K562 (cell line): ENCODE measurements at places on chromosomes 12 and 14.

GRCh38 chr14:92426237-92426636 is 87.3 kb upstream of the RIN3 start:
- no peak for DNase-seq

- DNase-seq = no peak
Measured at GRCh38 chr14:24337824-24338175, 2.0 kb downstream of the RIPK3 start.

DNA sequence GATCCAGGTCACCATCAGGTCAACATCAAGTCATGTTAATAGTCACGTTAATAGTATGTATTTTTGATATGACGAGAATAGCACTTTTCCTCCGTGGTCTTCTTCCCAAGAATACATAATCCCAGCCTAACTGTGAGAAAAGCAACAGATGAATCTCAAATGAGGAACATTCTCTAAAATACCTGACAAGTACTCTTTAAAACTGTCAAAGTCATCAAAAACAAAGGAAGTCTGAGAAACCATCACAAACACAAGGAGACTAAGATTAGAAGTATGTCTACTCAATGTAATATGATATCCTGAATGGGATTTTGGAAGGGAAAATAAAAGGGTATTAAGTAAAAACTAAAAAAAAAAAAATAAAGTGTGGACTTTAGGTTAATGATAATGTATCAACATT is 36.8 kb upstream of the GLIPR1 start:
- DNase-seq = no peak

GRCh38 chr14:71321574-71322315 is 414.5 kb downstream of the PCNX1 start:
- DNase-seq = no peak

GRCh38 chr12:3988519-3989217 is 115.5 kb upstream of the PARP11 start:
- DNase-seq = no peak

- no peak for DNase-seq
Measured at GRCh38 chr14:79586989-79587598, 624.2 kb downstream of the DIO2 start.

- no peak for DNase-seq
Measured at GRCh38 chr14:83096092-83096491, 1562.4 kb upstream of the SEL1L start.

DNA sequence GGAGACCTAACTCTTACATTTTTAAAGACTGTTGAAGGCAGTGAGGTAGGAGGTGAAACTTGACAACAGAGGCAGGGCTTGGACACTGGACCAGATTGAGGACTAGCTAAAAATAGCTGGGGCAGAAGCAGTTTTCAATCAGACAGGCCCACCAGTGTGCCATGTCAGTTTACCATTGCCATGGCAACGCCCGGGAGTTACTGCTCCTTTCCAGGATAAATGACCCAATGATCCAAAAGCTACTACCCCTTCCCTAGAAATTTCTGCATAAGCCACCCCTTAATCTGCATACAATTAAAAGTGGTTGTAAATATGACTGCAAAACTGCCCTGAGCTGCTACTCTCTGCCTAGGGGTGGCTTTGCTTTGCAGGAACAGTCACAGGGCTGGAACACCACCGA is 53.2 kb upstream of the PKP2 start:
- DNase-seq = no peak

GRCh38 chr12:6958609-6959057 is 7.5 kb downstream of the PTPN6 start:
- DNase-seq = no peak

- peak; percentile 85 for DNase-seq
Measured at GRCh38 chr12:70165450-70165849, 77.8 kb upstream of the CNOT2 start.

GRCh38 chr14:74407021-74407800 is 18.8 kb downstream of the SYNDIG1L start:
- DNase-seq = no peak

- DNase-seq = no peak
Measured at GRCh38 chr12:62128175-62128975, 131.8 kb upstream of the USP15 start.

DNA sequence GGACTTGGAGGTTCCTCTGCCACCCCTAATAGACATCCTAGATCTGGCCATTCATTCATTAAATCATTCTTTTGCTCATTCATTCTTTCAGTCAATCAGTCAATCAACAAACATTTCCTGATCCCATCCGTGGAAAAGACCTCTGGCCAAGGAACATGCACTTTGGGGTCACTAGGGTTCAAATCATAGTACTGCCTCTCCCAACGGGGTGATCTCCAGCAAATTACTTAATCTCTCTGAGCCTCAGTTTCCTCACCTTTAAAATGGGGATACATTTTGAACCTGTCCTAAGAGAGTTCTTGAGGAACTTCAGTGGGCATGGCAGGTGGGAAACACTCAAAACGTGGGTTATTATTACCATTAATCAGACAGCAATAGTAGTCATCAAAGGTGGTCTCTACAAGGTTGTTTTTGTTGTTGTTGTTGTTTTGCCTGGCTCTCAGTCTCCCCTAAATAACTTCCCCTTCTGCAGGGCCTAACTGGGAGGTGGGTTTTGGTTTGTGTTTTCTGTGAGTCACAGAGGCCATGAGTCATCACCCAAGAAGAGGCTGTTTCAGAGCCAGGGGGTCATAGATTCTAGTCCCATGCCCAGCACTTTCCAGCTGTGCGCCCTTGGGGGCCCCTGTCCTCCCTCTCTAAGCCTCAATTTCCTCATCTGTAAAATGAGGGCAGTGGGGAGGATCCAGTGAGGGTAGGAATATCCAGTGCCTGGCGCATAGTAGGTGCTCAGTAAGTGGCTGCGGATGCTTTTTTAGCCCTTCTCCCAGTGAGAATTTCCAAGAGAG is 16.9 kb upstream of the FAM222A start:
- peak; percentile 50 for DNase-seq

- no peak for DNase-seq
Measured at GRCh38 chr12:115700896-115701465, 576.5 kb downstream of the MED13L start.

GRCh38 chr12:90355711-90356355 is 599.1 kb downstream of the CCER1 start:
- DNase-seq = no peak

DNA sequence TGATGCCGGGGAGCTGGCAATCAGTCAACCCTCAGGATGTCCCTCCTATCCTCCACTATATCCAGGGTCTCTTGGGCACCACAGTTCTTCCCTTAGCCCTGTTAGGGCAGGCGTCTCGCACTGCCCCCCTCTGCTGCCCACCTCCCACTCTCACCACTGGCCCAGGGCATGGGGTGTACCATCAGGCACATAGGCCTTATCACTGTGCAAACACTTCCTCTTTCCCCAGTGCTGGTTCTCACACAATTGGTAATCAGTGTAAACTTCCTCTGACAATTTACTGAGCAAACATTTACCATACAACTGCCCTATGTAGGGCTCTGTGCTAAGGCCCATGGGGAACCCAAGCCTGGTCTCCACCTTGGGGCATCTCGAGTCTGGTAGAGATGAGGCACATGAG is 20.1 kb upstream of the TMED10 start:
- DNase-seq = no peak

GRCh38 chr12:57614948-57615500 is 3.8 kb downstream of the ARHGEF25 start:
- DNase-seq = no peak

GRCh38 chr14:64855721-64856528 is 23.8 kb downstream of the SPTB start:
- DNase-seq = no peak

DNA sequence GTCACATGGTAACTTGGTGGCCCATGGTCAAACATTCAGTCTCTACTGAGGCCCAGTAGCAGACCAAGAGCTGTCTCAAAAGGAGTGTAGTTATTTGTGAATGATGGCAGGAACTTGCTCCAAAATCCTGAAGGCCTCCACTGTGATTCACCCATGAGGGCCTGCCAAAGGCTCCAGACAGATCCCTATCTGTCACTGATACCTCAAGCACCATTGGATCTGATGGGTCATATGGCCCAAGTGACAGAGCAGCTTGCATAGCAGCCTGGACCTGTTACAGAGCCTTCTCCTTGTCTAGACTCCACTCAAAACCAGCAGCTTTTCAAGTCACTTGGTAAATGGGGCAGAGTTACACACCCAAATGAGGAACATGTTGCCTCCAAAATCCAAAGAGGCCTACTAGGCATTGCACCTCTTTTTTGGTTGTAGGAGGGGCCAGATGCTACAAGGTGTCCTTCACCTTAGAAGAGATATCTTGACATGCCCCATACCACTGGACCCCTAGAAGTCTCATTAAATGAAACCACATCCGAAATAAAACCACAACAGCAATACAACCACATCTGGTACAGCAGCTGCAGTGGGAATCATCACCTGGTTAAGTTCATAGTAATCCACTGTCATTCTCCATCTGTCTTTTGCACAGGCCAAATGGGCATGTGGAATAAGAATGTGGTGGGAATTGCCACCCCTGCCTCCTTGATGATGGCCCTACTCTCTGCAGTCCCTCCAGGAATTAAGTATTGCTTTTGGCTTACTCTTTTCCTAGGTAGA is 150.4 kb upstream of the MAX start:
- no peak for DNase-seq

DNA sequence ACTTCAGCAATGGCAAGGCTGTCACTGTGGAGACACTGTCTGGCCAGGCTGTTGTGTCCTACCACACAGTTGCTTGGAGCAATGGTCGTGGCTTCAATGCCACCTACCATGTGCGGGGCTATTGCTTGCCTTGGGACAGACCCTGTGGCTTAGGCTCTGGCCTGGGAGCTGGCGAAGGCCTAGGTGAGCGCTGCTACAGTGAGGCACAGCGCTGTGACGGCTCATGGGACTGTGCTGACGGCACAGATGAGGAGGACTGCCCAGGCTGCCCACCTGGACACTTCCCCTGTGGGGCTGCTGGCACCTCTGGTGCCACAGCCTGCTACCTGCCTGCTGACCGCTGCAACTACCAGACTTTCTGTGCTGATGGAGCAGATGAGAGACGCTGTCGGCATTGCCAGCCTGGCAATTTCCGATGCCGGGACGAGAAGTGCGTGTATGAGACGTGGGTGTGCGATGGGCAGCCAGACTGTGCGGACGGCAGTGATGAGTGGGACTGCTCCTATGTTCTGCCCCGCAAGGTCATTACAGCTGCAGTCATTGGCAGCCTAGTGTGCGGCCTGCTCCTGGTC is 4.3 kb downstream of the LRP10 start:
- DNase-seq = no peak

DNA sequence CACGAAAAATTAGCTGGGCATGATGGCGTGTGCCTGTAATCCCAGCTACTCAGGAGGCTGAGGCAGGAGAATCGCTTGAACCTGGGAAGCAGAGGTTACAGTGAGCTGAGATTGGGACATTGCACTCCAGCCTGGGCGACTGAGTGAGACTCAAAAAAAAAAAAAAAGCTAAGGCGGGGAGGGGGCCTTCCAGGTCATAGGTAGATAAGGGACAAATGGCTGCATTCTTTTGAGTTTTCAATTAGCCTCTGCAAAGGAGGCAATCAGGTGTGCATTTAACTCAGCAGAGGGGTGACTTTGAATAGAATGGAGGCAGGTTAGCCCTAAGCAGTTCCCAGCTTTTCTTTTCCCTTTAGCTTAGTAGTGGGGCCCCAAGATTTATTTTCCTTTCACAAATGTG is 743 bp upstream of the AACS start:
- no peak for DNase-seq

- DNase-seq = no peak
Measured at GRCh38 chr14:22594156-22594716, 3.9 kb upstream of the ABHD4 start.

GRCh38 chr14:85106506-85106905 is 423.4 kb upstream of the FLRT2 start:
- DNase-seq = no peak

DNA sequence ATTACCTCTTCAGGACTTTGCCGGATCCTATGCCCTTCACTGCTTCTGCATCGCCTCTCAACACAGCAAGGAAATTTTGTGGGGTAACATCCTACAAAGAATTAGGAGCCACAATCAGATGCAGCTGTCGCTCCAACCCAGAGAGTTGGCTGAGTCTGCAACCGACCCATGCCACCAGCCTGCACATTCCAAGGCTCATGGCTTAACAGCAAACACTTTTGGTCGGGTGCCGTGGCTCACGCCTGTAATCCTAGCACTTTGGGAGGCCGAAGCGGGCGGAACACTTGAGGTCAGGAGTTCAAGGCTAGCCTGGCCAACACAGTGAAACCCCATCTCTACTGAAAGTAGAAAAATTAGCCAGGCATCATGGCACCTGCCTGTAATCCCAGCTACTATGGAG is 32.3 kb downstream of the LGMN start:
- no peak for DNase-seq

DNA sequence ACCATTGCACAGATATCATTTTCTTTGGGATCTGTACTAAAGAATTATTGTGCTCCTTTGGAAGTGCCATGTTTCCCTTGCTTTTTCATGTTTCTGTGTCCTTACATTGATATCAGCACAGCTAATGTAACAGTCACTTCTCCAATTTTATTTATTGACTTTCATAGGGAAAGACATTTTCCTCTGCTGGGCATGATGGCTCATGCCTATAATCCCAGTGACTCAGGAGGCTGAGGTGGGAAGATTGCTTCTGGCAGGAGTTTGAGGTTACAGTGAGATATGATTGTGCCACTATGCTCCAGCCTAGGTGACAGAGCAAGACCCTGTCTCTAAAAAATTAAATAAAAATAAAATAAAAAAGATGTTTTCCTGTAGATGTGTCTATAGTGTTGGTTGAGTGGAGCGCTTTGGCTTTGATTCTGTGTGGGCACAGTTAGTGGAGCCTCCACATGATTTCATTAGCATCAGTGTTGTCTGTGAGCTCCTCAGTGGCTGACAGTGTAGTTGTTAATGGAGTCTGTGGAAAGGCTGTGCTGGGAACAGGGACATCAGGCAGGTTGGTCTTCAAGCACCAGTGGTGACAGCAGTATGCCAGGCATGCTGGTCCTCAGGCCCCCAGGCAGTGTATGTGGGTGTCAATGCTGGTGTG is 7.4 kb downstream of the OAS2 start:
- no peak for DNase-seq

GRCh38 chr14:32692441-32692840 is 246.2 kb upstream of the NPAS3 start:
- no peak for DNase-seq

DNA sequence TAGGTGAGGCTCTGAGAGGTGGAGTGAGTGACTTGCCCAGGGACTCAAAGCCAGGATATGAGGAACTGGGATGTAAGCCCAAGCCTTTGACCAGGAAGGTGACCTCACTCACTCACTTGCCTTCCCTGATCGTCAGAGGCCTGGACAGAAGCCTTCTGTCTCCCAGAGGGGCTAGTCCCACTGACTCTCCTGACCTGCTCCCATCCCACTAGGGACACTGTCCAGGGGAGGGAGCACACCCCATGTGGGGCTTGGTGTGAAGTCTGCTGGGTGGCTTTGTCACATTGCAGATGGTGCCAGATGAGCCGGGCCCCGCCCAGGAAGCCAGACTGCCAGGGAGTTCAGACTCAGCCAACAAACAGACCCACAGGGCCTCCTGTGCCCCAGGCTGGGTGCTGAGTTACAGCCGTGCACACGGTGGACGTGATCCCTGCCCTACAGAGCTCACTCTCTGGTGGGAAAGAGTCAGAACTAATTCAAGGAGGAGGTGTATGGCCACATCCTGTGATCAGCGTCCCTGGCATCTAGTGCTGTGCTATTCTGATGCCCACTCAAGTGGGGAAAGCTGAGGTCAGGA is 28.3 kb downstream of the MMAB start:
- DNase-seq = no peak
